T-helper 2 cell (primary cell): ENCODE measurements at places on chromosomes 7 and 10.

GRCh38 chr7:25894902-25895791 lies 256.9 kb upstream of the NFE2L3 start:
- DNase-seq, result peak; percentile 24

GRCh38 chr7:147651601-147652000 lies 939.0 kb upstream of the C7orf33 start:
- no peak for DNase-seq

DNA sequence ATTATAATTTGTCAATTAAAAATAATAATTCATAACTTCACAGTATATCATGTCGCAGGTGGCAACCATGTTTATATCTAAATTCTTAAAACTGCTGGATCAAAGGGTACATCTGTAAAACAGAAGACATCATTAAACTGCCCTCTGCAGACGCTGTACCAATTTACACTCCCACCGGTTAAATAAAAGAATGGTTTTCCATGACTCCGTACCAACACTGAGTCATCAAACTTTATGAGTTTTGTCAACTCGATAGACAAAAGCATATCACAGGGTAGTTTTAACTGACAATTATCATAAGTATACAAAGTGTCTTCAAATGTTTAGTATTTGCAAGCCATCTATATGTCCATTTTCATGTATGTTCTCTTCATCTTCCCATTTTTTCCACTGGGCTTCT lies 5.7 kb upstream of the GSTK1 start:
- no peak for DNase-seq

GRCh38 chr10:131830446-131831130 lies 70.2 kb upstream of the PPP2R2D start:
- no peak for DNase-seq

GRCh38 chr7:130350945-130351790 lies 6.6 kb downstream of the CPA5 start:
- DNase-seq, result no peak
